ENCODE measurements at places on chromosomes 3 and 15.

- no peak for DNase-seq
These were observed 697.3 kb downstream of the NR2F2 start for GRCh38 chr15:97027772-97028171.

GRCh38 chr15:94596707-94597106 is 365.3 kb downstream of the MCTP2 start:
- no peak for DNase-seq

DNA sequence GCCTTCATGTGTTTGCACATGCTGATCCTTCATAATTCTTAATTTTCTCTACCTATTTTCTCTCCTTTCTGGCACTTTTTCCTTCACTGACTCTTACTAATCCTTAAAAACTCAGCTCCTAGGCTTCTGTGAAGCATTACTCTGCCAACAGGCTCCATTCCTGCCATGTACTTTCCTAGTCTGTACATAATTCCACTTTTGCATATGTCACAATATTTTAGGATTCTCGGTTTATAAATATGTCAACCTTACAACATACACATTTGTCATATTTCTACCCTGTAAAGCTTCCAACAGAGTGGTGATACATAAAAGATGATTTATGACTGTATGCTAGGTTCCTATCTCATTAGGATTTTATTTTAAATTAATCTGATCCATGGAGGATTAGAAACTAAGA is 38.2 kb upstream of the AGTR1 start:
- no peak for DNase-seq

- peak; percentile 37 for DNase-seq
These were observed 346.8 kb downstream of the CNTN3 start for GRCh38 chr3:74267588-74268184.

- no peak for DNase-seq
These were observed 202.9 kb upstream of the CTNNB1 start for GRCh38 chr3:40996382-40996781.

DNA sequence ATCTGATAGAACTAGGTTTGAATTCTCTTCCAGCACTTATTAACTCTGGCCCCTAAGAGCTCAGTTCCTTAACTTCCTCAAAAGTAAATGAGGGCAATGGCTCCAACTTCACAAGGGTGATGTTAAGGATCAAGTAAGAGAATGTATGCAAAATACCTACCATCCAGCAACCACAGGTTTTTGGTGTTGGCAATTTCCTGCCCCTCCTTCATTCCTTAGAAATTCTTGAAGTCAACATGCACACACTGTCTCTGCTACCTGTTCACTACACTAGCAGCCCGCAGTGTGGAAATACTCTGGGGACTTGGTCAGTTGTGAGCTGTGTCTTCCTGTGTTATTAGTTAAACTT is 5.0 kb downstream of the ZBED2 start:
- no peak for DNase-seq

- no peak for DNase-seq
These were observed 230.6 kb upstream of the CTNNB1 start for GRCh38 chr3:40968666-40969065.

- no peak for DNase-seq
These were observed 59.6 kb upstream of the LMCD1 start for GRCh38 chr3:8441969-8442559.

- DNase-seq: no peak
These were observed 69.3 kb downstream of the SMAD6 start for GRCh38 chr15:66771351-66771650.

Measured in activated CD8-positive, alpha-beta T cell treated with anti-CD3 and anti-CD28 coated beads for 36 hours (primary cell).